ENCODE measurements at places on chromosomes 4 and X.

- no peak for DNase-seq
Observed at GRCh38 chr4:29588617-29589016, 1131.6 kb upstream of the PCDH7 start.

DNA sequence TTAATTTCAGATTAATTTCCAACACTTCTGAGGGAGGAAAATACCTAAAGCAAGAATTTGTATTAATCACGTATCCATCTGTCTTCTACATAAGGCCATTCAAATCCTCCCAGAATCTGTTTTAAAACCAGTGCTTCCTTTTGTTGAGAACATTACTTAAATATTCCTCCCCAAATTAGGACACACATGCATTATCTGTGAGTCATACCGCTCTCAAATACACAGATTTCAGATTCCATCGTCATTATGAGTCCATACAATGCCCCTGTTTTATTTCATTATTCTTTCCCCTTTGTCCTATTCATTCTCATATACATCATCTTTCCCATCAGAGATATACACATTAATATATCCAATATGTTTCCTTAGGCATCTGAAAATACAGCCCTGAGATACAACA lies 57.3 kb upstream of the PRSS12 start:
- DNase-seq, result no peak

DNA sequence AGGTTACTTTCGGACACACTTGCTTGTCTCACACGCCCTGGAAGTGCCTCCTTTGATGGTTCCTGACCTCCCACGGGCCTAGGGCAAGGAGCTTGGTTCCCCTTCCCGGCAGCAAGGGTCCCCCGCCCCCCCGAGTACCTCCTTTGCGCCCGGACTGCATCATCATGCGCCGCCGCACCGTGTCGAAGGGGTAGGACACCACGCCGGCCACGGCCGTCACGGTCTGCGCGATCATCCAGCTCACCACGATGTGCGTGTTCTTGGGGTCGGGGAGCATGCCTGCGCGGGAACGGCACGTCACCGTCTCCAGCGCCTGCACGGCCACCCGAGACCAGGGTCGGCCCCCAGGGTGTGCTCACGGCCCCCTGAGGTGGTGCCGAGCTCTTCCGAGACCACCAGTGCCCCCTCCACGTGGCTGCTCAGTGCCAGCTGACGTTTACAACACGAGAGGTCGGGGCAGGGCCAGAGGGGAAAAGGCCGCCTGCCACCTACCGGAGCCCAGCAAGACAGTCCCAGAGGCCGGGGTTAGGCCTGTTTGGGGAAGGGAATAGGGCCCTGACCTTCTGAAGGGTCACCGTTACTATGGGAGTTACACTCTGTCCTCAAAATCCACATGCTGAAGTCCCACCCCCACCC lies 4.7 kb downstream of the SLC25A6 start:
- no peak for DNase-seq

DNA sequence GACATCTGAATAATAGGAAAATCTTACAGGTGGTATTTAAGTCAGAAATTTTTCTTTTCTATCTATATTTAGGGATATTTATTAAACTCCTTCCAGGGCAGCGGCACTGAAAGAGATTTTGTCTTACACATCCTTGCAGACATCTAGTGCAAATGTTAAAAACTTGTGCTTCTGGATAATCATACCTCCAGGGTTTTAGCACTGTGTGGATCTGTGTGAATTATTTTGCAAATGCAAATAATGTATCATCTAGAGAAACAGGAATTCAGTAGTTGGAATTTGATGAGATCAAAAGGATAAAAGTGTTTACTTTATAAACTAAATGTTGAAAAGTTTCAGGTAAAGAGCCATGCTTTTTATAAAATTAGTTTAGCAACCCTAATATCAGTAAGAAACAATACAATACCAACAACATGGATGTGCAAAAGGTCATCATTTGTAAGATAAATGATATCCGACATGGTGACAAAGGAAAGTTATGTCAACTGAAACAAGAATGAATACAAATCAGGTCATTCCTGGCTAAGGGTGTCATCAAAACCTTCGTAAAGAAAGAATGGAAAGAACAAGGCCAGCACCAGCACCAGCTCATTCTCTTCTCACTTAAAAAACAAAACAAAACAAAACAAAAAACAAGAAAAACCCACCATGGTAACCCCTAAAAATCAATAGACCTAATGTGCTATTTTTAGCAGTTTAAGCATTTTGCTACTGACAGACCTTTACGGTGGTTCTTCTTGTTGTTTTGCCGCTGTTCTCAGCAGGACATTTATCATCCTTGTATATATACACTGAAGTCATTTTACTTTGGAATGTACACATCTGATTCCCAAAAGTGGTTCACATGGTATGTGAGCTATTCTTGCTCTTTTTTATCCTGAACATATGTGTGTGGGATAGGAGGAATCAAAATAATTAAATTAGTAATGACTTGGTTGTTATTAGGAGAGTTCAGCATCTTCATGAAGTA lies 219.7 kb upstream of the NDST3 start:
- no peak for DNase-seq

GRCh38 chr4:55378617-55379467 lies 16.9 kb upstream of the TMEM165 start:
- DNase-seq, result no peak

- no peak for DNase-seq
Observed at GRCh38 chr4:160426233-160426632, 1323.4 kb downstream of the RAPGEF2 start.

GRCh38 chr4:84917086-84917821 lies 49.2 kb downstream of the WDFY3 start:
- DNase-seq, result no peak
